ENCODE measurements at places on chromosomes 11 and 22.

GRCh38 chr11:44537679-44538078 lies 27.8 kb upstream of the CD82 start:
- no peak for DNase-seq

- DNase-seq: no peak
Measured at GRCh38 chr22:40641269-40641668, 4.8 kb upstream of the MRTFA start.

GRCh38 chr11:13094930-13095687 lies 86.0 kb downstream of the RASSF10 start:
- no peak for DNase-seq

DNA sequence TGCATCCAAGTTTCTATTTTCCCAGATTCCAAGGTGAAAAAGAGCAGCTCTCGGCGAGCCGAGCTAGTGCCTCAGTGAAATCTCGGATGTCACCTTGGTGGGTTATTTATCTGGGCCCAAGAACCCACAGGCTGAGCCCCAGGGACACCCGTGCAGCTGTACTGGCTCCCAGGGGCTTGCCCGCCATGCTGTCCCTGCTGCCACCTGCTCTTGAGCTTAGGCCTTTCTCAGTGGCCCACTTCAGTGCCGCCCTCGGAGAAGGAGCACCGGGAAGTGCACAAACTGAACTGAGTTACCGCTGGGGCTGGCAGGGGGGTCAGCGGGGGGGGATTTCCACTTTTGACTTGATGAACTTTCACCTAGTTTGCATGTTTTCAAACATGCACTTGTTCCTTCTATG lies 27.9 kb downstream of the CPT1A start:
- no peak for DNase-seq

Data from fibroblast of skin of left quadriceps (primary cell).